Activated CD8-positive, alpha-beta memory T cell treated with anti-CD3 and anti-CD28 coated beads, Interleukin-2, amount 10 ng/mL, durations not matched to agents 7 days and 5 days (primary cell): ENCODE measurements at places on chromosomes 7 and 10.
A peak's percentile ranks its signal among the peaks of the same experiment; 100 is the strongest.

DNA sequence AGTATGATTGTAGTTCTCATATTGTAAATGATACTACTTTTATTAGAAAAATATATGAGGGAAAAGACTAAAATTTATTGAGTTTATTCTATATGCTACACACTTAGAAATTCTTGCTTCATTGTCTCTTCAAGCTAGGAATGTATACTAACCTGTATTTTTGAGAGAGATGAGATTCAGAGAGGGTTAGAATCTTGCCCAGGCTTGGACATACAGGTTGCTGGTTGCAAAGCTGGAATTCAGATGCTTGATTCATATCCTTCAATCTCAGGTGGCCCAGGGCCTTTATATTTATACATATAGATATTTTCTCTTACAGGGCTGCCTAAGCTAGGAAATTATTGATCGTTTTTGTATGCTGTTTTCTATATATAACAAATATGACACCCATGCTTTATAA is 324.2 kb downstream of the CDK14 start:
- DNase-seq, result no peak

DNA sequence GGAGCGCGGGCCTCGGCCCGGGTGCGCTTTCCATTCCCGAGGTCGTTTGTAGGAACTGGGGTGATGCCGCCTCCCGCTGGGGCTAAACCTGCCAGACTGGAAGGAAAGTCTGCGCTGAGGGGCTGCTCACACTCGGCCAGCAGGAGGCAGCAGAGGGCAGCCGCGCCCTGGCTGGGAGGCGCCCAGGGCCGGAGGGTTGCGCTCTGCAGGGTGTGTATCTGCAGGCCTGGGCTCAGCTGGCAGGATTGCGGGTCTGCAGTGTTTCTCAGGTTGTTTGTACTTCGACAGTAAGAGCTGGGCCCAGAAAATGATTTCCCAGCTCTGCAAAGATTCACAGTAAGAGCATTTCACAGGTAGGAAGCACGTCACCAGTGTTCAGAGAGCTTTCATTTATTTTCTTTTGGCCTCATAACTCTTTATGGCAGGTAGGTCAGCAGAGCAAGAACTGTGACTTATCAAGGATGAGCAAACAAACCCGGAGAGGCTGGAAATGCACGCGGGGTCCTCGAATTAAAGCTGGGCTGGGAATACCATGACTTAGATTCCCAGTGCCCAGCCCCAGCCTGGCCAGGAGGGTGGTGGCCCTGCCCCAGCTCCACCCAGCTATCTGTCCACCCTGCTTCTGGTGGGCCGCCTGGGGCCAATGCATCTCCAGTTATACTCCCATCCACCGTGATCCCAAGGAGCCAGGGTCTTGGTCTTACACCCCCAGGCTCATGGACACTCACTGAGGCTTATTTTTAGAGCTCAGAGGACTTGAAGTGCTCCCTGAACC is 15.2 kb upstream of the PPP2R2D start:
- peak; percentile 82 for DNase-seq

DNA sequence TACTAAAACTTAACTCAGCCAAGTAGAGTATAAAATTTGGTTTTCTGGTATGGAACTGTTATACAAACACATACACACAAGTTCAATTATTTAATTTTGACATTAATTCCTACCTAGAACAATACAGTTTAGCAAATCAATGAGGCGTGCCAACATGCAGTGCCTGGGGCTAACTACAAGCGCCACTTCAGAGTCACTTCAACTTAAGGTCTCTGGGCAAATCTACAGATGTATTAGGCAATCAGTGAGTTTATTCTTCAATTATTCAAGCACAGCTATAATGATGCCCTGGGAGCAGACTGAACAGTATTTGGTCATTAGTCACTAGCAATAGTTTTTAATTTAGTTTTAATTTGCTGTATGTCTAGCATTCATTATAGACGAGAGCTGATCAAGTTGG is 51.6 kb downstream of the HIBADH start:
- no peak for DNase-seq

DNA sequence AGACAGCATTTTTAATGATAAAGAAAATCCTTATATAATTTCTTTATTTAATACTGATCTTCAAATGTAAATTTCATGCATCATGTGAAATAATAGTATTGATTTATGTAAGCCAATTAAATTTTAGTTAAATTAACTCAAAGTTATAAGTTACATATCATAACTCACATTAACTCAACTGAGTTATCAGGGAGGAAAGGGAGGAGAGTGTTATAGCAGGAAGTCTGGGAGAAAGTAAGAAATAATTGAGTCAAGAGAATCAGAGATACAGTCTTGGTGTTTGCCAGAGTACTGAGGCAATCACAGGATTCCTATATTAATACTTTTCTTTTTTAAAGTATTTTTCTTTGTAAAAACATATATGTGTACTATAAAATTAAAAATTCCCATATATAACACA is 4.0 kb downstream of the BICC1 start:
- DNase-seq, result no peak

DNA sequence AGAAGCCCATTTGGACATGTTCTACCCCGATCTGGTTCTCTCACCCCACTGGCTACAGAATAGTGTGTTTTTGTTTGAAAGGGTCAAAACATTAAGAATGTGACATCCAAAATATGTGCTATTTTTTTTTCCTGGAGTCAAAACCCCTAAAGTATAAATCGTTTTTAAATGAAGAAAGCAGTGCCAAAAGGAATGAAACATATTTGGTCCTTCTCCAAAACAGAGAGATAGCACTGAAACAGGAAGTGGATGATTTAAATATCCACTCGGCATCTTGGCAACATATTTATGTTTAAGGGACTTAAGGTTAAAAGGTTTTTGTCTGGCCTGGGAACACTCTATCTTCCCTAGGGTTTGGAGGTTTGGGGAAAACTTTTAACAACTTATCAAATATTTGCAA is 32.3 kb downstream of the CALD1 start:
- no peak for DNase-seq

DNA sequence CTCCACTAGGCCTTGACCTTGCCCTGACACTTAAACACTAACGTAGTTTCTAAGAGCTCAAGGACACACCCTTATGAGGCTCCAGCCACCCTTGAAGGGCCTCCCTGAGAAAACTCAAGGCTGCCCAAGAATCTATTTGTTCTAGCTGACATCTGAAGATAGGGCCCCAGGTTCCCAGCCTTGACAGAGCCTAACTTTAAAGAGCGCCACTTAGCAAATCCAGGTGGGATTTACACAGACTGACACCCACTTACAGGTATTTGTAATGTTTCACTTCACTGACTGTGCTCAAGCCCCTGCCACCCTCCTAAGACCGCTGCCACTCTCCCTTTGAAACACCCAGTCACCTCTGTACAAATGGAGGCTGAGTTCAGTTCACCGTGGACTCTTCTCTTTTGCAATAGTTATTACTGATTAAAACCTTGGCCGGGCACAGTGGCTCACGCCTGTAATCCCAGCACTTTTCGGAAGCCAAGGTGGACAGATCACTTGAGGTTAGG is 90.4 kb downstream of the SVOPL start:
- no peak for DNase-seq

GRCh38 chr10:95783741-95784140 is 27.8 kb downstream of the ENTPD1 start:
- no peak for DNase-seq

DNA sequence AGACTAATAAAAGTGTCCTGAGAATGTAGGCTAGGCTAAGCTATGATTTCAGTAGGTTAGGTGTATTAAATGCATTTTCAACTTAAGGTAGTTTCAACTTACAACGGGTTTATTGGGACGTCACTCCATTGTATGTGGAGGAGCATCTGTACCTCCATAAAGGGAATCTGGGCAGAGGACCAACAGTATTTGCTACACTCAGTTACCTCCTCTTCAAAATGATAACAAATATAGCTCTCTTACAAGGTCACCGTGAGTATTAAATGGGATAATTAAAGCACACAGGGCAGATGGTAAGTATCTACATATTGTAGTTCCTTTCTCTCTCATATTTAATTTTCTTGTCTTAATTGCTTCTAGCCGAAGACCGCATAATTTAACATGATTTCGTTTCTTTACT is 59.0 kb upstream of the FGL2 start:
- no peak for DNase-seq

- no peak for DNase-seq
Measured at GRCh38 chr7:65840446-65840845, 32.4 kb upstream of the VKORC1L1 start.

DNA sequence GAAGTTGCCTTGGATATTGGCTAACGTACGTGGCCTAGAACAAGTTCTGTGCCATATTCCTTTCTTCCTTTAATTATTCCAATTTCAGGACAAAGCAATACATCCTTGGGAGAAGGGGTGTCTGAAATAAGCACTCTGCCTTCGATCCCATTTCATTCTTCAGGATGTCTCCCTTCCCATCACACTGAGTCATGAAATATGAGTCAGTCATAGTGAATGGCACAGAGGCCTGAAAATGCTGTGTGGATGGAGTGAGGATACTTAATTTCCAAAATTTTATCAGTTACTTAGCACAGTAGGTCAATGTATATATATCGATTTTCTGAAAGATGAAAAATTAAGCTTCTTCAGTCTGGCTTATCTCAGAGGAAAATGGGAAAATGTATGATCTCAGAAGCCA is 19.5 kb downstream of the EVX1 start:
- no peak for DNase-seq

DNA sequence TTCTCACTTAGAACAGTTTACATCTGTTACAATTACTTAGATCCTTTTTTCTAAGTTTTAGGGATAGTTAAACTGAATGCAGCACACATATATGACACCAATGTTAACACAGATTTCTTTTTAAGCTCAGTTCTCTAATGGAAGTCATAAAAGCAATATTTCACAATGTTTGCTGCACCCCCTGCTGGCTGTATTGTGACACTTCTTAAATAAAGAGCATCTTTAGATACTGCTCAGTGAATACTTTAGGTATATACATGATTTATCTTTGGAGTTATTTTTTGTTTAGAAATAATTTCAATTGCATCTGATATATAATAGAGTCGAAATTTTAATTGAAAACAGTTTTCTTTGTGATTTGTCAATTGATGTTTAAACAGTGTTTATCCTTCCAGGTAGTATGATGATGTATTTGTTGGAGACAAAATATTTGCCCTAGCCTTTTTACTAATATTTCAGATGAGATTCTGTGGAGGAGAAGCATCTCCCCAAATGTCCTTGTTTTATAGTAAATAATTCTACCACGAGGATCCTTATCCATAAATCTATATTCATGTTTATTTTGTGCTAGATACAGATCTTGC is 174.4 kb downstream of the ST7 start:
- DNase-seq, result peak; percentile 60

GRCh38 chr10:86439544-86439943 is 72.9 kb upstream of the GRID1 start:
- DNase-seq, result no peak

GRCh38 chr10:92291921-92292845 is 1.2 kb downstream of the MARCHF5 start:
- DNase-seq, result peak; percentile 80

DNA sequence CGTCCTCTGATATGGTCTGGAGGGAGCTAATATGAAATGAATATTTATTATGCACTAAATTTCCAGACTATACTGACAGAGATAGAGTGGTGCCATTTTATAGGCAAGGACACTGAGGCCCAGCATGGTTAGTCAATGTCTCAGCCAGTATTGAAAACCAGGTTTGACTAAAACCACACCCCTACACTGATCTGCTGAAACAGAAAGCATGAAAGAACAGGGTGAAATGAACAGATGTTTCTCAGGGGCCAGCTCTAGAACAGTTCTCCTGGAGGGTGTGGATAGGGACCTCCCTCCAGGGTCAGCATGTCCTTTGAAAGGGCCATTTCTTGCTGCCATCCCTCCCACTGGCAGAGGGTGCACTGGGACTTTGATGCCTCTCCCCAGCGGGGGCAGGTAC is 700.5 kb downstream of the GRID1 start:
- no peak for DNase-seq

DNA sequence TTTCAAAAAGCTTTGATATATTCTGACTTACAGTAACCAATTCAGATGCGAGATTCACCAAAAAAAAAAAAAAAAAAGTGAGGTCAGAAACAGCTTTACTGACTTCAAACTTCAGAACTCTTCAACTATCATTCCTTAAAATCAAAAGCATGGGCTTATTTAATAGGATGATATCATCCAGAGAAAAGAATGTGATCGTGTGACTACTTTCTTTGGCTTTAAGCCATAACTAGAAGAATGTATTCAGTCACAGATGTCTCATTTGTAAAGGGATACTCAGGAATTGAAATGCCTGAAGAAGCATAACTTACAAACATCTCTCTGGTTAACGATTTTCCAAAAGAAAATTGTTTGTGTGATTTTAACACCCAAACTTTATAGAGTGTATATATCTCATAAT is 11.5 kb downstream of the TPK1 start:
- DNase-seq, result no peak

GRCh38 chr10:83953589-83953988 is 185.7 kb upstream of the GHITM start:
- no peak for DNase-seq

DNA sequence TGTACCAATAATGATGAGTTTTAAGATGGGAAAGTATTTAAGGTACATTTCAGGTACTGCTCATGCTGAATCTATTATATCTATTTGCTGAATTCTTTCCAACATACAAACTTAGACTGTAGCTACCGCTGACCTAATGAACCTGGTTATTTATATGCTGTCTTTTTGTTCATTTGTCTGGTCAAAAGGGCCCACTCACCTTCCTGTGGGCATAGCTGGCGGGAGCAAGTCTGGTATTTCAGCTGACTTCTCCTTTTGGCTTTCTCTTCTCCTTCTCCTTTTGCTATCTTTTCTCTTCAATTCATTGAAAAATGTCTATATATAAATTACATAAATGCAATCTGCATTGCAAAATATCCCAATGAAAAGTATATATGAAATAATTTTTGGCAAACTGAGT is 9.5 kb downstream of the PLXDC2 start:
- no peak for DNase-seq

GRCh38 chr7:9505516-9505915 is 1072.1 kb downstream of the NXPH1 start:
- DNase-seq, result no peak

DNA sequence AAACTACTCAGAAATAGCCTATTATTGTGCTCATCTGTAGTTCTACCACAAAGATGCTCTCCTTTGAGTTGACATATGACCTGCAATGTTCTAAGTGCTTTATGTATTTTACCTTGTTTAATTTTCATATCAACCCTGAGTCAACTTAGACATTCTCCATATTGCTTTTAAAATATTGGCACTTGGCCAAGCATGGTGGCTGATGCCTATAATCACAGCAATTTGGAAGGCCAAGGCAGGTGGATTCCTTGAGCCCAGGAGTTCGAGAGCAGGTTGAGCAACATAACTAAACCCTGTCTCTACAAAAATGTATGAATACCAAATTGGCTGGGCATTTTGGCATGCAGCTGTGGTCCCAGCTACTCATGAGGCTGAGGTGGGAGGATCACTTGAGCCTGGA is 50.6 kb downstream of the PRKG1 start:
- no peak for DNase-seq

DNA sequence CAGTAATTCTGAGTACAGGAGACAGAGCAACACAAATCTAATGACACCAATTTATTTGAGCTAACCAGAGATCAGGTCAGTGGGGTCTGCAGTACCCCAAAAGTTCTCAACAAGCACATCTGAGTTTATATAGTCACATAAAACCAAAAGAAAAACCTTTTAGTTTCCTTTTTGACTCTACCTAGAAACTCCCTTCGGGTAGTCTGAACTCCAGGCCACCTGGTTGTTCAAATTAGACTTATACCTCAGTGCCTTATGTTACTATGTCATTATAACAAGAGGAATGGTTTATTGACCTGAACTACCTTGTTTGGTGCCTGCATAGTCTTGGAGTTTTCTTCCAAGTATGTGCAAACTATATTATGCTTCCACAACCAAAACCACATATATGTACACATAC is 14.6 kb downstream of the ZCWPW1 start:
- no peak for DNase-seq

- no peak for DNase-seq
Measured at GRCh38 chr7:868189-868486, 8.2 kb upstream of the GET4 start.
